ENCODE measurements at places on chromosomes 6 and 20.

- DNase-seq: no peak
These were observed 62.3 kb upstream of the NNAT start for GRCh38 chr20:37458761-37459160.

- DNase-seq: no peak
These were observed 584.7 kb downstream of the BMP2 start for GRCh38 chr20:7352165-7352564.

GRCh38 chr20:3670945-3671344, 7.7 kb upstream of the GFRA4 start:
- DNase-seq: no peak

DNA sequence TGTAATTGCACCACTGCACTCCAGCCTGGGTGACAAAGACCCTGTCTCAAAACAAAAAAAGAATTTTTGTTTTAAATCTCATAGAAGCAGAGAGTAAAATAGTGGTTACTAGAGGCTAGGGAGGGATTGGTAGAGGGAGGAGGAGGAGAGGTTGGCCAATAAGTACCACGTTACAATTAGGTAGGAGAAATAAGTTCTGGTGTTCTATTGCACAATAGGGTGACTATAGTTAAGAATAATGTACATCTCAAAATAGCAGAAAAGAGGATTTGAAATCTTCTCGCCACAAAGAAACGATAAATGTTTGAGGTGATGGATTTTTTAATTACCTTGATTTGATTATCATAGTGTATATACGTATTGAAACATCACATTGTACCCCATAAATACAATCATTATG, 27.1 kb upstream of the TOP1 start:
- no peak for DNase-seq

GRCh38 chr6:116408491-116408890, 37.7 kb downstream of the DSE start:
- DNase-seq: no peak

DNA sequence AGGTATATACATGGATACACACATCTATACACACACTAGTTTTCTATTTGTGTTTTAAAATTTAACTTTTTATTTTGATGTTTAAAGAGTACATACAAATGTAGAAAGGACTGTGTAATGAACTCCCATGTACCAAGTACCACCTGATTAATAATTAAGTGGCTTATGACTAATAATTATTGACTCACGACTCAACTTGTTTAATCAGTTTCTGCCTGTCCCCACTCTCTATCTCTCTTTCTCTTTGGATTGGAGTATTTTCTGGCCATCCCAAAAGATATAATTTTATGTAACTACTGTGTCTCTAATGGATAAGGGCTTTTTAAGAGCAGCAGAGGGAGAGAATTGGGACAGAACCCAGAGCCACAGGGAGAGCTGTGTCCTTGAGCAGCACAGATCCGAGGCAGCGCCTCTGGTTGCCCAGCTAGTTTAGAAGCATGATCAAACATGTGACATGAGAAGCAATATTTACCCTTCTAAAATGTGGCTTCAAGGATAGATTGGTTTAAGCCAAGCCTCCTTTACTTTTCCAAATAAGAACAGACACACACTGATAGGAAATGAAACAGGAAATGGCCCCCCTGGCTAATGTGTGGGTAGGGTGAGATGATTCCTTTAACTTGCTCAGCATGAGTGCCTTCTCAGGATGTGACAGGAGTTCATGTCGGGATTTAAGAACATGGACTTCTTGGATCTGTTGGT, 81.0 kb downstream of the ERMARD start:
- DNase-seq: no peak

DNA sequence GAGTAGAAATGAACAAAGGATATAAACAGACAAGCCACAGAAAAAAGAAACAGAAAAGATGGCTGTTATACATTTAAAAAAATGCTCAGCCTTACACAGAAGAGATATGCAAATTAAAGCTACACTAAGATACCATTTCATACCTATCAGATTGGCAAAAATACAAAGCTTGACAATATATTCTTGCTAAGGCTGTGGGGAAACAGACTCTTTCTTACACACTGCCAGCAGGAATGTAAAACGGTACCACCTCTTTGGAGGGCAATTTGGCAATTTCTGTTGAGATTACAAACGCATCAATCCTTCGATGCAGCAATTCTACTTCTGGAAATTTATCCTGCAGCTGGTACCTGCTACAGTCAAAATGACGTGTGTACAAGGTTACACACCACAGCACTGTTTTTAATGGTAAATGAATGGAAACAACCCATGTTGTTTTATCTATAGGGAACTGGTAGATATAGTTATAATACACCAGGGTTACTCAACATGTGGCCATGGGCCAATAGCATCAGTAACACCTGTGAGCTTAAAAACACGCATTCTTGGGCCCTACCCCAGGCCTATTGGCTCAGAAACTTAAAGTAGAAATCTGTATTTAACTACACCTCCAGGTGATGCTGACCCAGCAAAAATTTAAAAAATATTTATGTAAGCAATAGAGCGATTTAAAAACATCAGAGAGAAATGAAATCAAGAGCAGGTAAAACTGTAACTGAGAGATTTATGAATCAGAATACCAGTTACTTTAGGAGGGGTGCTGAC, 53.3 kb downstream of the TRAM2 start:
- DNase-seq: no peak

GRCh38 chr6:113594726-113595125, 262.4 kb upstream of the MARCKS start:
- no peak for DNase-seq

DNA sequence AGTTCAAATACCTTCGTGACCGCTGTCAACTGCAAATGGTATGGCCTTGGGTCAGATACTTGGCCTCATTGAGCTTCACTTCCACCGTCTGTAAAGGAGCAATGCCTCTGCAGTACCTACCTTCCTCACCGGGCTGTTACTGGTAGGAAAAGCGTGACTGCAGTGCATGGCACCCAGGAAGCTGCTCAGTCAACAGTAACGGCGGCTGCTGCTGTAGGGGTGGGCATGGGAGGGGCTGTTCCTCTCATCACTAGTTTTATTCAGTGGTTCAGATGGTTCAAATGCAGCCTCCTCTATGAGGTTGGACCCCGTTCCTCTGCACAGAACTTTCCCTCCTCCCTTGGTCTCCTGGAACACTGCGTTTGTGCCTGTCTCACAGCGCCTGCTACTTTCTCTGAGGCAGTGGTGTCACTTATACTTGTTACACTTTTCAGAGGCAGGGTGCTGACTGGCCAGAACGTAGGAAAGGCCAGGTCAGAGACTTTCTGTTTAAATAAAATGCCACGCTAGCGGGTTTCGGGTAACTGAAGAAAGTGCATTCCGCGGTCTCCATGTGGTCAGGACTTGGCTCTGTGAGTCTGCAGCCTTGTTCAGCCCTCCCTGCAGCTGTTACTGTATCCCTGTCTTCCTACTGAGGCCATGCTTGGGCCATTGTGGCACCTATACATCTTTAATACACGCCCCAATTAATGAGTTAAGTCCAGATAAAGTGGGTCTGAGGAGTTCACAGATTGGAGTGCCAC, 279.6 kb downstream of the NRN1 start:
- DNase-seq: no peak

GRCh38 chr6:141685416-141685815, 447.3 kb upstream of the GJE1 start:
- no peak for DNase-seq

DNA sequence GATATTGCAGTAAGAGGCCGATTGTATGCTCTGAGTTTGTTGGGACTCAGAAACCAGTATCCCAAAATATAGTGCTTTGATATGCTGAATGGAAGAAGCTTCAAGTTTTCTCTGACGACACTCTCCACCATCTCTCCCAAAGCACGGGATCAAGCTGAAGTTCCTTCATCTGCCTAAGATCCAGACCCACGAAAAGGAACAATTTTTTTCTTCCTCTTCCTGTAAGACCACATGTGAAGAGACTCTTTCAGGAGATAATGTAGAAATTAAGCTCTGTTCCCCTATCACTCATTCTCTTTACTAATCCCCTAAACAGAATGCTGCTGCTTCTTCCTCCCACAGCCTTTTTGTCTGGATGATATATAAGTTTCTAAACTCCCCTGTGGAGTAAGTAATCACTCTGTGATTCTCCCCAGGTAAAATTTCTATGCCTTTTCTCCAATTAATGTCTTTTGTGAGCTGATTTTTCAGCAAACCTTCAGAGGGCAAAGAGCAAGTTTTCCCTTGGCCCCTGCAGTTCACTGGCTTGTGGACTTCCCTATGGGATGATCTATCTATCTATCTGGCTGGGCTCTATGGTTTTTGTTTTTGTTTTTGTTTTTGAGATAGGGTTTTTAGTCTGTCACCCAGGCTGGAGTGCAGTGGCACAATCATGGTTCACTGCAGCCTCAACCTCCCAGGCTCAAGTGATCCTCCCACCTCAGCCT, 13.5 kb upstream of the PNRC1 start:
- DNase-seq: no peak

DNA sequence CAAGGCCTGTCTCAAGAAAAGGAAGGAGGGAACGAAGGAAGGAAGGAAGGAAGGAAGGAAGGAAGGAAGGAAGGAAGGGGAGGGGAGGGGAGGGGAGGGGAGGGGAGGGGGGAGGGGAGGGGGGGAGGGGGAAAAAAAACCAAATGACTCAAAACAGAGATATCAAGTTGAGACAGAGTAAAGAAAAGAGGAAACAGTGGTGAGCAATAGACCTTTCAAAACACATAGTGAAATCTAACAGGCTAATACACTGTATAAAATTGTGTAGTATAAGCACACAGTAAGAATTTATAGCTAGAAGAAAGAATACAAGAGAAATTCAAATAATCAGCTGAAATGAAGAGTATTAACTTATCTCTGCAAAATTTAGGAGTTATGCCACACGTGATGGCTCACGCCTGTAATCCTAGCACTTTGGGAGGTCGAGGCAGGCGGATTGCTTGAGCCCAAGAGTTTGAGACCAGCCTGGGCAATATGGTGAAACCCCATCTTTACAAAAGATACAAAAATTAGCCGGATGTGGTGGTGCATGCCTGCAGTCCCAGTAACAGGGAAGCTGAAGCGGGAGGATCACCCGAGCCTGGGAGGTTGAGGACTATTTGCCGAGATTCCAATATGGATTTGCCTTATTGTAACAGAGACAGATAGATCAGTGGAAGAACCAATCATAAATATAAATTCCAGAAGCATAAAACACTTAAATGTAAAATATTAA, 123.2 kb downstream of the PRND start:
- DNase-seq: no peak

DNA sequence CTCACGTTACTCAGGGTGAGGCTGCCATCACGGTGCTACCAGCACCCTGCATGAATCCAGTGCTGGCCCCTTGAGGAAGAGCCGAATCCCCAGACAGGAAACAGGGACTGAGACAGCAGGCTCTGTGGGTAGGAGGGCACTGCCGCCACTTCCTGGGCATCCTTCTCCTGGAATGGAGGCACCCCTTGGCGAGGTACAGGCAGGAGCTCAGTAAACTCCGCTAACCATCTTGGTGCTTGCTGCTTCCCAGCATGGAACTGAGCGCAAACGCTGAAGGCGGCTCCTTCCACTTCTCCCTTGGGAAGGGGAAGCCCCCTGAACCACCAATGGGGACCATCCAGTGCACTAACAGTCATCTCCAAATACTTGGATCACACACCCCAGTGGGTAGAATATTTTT, 13.5 kb upstream of the CCDC167 start:
- no peak for DNase-seq

GRCh38 chr6:129292836-129293235, 409.9 kb downstream of the LAMA2 start:
- DNase-seq: no peak

DNA sequence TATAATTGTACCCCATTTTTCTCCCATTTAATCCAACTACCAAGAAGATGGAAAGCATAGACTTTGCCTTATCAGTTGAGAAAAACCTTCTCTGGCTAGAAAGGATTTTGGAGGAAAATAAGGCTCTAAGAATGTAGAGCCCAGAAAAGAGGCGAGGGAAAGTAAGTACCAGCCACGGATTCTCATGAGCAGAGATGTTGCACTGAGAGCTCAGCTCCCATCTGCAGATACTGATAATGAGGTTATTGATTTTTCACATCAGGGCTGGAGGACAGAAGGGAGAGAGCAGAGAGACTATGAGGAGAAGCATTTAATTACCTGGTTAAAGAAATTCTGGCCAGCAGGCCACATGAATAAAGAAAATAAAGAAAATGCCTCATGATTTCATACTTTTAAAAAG, 104.4 kb upstream of the FAM184A start:
- no peak for DNase-seq

GRCh38 chr20:10978713-10979112, 304.9 kb upstream of the JAG1 start:
- peak; percentile 15 for DNase-seq

- no peak for DNase-seq
These were observed 6.3 kb downstream of the IPCEF1 start for GRCh38 chr6:154350293-154350692.

- DNase-seq: no peak
These were observed 1.6 kb downstream of the RAET1G start for GRCh38 chr6:149921361-149921760.

DNA sequence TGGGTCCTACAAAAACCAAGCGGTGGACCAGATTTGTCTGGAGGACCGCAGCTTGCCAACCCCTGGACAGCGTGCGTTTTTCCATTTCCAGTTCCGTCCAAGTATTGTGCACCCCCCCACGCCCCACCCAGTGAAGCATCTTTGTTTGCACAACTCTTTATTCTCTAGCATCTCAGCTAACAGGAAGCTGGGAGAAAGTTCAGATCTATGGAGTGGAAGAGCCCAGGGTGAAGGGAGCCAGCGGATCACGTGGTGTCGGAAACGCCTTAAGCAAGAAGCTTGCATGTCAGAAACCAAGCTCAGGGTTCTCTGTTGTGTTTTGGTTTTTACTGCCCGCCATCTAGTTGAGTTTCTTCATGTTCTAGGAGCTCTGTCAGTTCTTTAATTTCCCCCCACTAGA, 29.9 kb downstream of the ARID1B start:
- no peak for DNase-seq

DNA sequence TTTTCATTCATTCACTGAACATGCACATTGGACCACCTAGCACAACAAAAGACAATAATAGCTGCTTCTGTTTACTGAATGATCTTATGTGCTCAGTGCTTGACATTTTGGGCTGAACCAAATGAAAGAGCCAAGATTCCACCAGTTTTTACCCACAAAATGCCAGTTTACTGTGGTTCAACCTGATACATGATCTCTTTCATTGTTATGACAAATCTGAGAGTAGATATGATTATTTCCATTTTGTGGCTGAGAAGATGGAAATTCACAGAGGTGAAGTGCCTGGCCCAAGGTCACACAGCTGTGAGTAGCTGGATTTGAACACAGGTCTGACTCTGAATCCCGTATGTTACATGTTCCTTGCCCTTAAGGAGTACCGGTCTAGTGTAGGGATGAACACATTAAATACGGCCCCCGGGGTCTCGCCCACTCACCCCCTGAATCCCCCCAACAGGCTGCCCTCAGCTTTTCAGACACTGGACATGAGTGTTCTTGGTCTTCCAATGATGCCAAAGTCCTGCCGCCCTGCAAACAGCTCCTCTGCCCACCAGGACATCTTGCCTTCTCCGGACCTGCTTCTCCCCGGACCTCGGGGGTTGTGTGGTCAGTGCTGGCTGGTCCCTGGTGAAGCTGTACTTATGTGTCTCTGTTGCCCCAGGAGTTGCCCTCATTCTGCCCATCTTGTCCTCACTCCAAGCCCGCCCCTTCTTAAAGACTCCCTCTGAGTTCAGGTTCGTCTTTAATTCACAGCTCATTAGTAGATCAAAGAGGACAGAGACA, 58.6 kb upstream of the SLC32A1 start:
- no peak for DNase-seq

All from muscle of back (tissue), 13 donors.